Daoy (cell line): ENCODE measurements at places on chromosomes 4 and X. TPM values are rescaled to one million over a fixed set of nuclear protein-coding genes. Genes with fewer than 3 reads are reported as not detected.

DNA sequence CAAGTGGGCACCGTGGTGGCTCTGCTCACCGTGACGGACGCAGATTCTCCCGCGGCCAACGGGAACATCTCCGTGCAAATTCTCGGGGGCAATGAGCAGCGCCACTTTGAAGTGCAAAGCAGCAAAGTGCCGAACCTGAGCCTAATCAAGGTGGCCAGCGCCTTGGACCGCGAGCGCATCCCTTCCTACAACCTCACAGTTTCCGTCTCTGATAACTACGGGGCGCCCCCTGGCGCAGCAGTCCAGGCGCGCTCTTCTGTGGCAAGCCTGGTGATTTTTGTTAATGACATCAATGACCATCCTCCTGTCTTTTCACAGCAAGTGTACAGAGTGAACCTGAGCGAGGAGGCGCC lies 2.7 kb downstream of the FAT4 start:
- peak; percentile 53 for DNase-seq

ERAS gene
- total RNA-seq: not detected in 2 replicates

FGF13 gene
- total RNA-seq: 4.4 and 6.0 TPM in 2 replicates

DNA sequence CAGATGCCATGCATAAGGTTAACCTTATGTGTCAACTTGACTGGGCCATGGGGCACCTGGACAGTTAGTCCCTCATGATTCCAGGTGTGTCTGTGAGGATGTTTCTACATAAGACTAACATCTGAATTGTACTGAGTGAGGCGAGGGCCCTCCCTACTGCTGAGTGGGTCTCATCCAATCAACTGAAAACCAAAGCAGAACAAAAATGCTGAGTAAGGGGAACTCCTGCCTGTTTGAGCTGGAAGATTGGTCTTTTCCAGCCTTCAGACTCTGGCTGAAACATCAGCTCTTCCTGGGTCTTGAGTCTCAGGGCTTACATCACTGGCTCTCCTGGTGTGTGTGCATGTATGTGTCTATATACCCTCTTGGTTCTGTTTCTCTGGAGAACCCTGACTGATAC lies 13.8 kb downstream of the NELFA start:
- DNase-seq: no peak

GRCh38 chr4:38601916-38602291 lies 62.1 kb upstream of the KLF3 start:
- no peak for DNase-seq

DNA sequence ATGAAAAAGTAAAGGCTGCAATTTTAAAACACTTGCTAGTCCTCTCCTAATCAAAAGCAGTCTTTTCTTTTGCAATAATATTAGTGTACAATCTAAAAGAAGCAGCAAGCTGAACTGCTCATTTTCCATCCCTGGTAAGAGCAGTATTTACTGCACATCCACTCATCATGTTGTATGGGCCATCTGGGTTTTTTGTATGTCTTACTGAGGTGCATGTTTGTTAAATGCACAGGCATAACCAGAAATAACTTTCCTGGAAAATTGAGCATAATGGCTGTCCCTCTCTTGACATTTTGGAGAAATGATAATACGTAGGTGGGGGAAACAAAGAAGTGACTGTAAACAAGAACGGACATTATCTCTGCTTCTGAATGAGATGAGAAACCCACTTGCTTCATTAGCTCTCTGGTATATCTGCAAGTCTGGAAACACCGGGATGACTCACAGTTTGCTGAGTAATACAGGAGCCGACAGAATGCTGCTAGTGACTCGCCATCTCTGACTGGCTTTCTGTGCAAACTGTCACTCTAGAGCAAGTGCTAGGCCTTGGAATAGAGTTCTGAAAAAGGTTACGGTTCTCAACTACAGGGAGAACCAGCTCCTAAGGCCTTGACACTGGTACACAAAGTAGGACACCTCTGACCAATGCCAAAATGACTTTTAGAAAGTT lies 85.7 kb upstream of the MTM1 start:
- peak; percentile 69 for DNase-seq

GRCh38 chr4:183304538-183304937 lies 15.5 kb downstream of the CLDN22 start:
- no peak for DNase-seq

DNA sequence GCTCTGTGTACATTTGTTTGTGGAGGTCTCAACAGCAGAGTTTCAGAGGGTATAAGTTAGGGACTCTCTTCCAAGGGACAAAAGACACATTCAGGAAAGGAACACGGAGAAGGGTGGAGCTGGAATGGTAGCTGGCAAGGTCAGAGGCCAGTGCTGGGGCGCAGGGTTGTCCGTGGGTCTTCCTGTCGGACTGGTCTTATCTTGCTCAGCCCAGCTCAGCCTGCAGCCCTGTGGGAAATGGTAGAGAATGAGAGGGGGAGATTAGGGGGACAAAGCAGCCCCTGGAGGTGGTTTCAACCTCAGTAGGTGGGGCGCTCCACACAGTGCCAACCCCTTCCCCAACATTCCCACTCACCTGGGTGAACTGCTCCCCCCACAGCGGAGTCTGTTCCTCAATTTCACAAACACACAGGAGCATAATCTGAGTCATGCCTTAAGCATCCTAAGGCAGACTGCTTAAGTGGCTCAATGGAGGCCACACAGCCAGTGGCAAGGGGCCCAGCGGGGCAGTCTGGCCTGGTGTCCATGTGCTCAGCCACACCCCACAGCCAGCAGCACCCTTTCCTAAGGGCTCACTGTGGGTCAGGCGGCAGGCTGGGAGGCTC lies 6.9 kb upstream of the HDAC6 start:
- peak; percentile 66 for DNase-seq

- no peak for DNase-seq
Measured at GRCh38 chr4:69835766-69836165, 24.2 kb downstream of the SULT1E1 start.

TMEM35A gene
- total RNA-seq: 0.48 TPM in 1 of 2 replicates, not detected in the other

DNA sequence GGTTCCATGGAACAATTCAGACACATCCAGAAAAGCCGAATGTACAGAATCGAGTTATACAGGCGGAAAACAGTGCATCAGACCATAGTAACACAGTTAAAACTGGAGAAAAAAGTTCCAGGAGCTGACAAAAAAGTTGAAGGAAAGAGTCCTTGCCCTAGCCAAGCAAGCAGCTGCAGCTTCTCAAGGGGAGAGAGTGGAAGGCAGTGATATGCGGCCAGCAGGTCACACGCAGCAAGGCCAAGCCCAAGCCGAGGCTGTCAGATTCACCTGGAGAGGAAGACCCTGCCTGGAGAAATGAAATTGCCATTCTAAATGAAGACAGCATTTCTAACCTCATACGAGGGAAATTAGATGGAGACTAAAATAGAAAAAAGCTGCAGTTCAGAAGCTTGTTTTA lies 55.8 kb downstream of the RGS12 start:
- DNase-seq: no peak

GC gene
- not detected in 2 replicates for total RNA-seq

IL21 gene
- total RNA-seq: not detected in 2 replicates

ZCCHC4 gene
- total RNA-seq: 16.9 and 20.0 TPM in 2 replicates

ARSJ gene
- 11.0 and 12.2 TPM in 2 replicates for total RNA-seq

DOCK11 gene
- total RNA-seq: 5.0 and 5.1 TPM in 2 replicates

GRCh38 chrX:118212817-118213183 lies 96.2 kb upstream of the KLHL13 start:
- no peak for DNase-seq

DNA sequence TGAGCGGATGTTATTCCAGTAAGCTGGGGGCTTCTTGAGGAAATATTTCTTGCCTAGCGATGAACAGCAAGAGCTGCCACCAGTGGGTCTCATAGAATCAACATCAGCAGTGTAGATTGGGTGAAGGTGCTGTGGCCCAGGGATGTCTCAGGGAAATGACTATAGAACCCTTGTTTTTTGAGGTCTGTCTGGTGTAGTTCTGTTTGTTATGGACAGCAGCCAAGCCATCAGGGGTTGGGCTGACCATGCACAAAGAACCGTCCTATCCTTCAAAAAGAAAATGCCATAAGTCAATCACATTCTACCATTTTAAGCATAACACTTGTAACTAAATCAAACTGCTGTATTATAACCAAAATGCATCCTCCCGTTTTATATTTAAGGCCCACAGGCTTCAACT lies 17.3 kb upstream of the C1GALT1C1 start:
- peak; percentile 18 for DNase-seq

- DNase-seq: no peak
Measured at GRCh38 chr4:111540671-111541070, 604.6 kb upstream of the FAM241A start.

UGT2B17 gene
- total RNA-seq: not detected in 2 replicates

- no peak for DNase-seq
Measured at GRCh38 chr4:111596491-111596890, 548.8 kb upstream of the FAM241A start.

USP51 gene
- 1.1 and 2.0 TPM in 2 replicates for total RNA-seq

DNA sequence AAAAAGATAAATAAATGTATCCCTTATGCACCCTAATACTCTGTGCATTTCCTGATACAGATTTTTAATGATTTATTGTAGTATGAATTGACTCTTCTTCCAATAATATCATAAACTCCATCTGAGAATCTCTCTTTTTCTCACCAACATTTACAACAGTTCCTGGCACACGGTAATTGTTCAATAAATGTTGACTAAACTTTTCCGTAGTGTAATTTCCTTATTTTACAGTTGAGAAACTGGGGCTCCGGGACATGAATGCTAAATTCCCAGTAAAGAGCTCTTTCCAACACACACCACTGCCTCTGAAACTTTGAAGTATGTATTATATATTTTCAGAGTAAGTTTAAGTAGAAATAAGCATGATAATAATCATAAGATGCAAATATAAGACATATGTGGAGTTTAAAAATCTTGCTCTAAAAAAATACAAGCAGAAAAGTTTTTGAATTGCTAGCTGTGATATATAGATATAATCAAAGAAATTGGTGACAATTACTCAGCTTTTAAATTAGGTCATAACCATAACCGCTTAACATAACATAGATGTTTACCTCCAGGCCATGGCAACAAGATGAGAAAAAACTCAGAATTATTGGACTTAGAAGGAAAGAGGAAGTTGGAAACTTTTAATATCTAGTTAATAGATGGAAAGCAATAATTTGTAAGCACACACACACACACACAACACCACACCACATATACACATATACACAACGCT lies 28.2 kb upstream of the ANTXR2 start:
- DNase-seq: no peak

MAOB gene
- total RNA-seq: 0.06 and 0.46 TPM in 2 replicates

DNA sequence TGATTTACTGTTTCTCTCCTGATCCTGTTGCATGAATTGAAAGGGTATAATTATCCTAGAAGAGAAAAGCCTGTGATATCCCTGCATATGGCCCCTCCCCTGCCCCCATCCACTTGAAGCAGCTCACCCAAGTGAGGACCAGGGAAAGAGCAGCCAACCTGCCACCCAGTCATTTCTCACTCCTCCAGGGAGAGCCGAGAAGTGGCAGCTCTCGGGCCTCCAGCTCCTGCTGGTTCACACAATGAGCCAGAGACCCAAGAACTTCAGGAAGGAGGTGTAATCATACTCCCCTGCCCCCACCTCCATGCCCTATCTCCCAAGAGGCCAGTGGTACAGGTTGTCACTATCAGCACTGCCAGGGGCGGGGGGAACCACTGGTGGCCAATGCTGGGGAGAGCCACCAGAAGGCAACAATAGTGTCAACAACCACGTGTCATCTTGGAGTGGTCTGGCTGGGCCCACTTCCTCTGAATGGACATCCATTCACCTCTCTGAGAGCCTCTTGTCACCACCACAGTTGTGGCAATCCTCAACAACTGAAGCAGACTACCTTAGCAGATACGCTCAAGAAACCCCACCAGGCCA lies 42.9 kb downstream of the APOO start:
- DNase-seq: no peak

- DNase-seq: no peak
Measured at GRCh38 chr4:185969657-185970056, 99.3 kb upstream of the TLR3 start.

DNA sequence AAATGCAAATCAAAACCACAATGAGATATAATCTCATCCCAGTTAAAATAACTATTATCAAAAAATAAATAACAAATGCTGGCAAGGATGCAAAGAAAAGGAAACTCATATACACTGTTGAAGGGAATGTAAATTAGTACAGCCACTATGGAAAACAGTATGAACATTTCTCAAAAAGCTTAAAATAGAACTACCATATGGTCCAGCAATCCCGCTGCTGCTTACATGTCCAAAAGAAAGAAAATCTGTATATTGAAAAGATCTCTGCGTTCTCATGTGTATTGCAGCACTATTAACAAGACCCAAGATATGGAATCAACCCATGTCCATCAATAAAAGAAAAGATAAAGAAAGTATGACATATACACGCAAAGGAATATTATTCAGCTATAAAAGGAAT lies 3.0 kb upstream of the NAP1L2 start:
- no peak for DNase-seq

NUDT10 gene
- 9.9 and 14.7 TPM in 2 replicates for total RNA-seq

GPRASP1 gene
- total RNA-seq: 0.69 and 1.5 TPM in 2 replicates

PNMA6A gene
- 1.6 and 3.4 TPM in 2 replicates for total RNA-seq

DNA sequence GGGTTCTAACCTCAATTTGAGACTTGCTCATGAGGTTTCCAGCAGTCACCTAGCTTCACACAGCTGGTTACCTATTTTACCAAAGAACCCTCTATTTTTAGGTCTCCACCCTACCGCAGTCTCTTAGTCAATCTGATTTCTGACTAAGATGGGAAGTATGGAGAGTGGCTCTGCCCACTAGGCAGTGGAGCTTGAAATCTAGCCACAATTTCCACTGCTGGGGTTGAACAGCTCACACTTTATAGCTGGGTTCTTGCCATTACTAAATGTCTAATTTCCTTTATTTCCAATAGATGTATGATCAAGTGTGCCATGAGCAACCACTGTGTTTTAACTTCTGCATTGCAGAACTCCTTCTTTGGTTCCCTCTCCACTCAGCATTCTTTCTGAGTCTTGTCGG lies 43.1 kb downstream of the GASK1B start:
- peak; percentile 4 for DNase-seq

MAGEB2 gene
- 32.6 and 42.1 TPM in 2 replicates for total RNA-seq

DNA sequence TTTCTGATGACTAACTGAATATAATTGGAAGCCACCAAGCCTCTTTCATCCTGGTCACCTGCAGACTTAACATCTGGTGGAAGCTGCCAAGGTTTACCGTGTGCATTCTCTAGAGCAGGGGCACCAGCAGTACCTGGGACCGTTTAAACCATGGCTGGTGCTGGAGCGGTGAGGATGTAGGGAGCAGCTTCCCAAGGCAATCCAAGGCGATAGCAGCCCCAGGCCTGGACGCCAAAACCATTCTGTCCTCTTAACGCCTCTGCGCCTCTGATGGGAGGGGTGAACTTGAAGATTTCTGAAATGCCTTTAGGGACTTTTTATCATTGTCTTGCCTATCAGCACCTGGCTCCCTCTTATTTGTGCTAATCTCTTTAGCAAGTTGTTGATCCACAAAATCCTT lies 37.3 kb upstream of the SPANXN2 start:
- no peak for DNase-seq

GRCh38 chr4:184344899-184345572 lies 127.4 kb upstream of the ENPP6 start:
- DNase-seq: no peak

SASH3 gene
- total RNA-seq: not detected in 2 replicates

DNA sequence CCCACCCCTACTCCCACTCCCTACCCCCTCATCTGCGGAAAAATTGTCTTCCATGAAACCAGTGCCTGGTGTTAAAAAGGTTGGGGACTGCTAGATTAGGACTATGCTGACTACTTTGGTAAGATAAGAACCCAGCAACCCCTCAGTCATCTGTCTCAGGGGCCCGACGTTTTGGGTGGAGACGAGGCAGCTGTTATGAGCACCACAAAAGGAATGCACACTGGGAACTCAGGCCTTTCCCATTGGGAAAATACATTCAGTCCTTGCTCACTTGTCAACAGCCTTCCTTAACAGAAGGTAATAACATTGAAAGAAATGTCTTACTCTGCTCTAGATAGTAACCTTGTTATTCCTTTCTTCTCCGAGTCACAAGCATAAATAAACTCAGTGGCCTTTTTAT lies 310.8 kb downstream of the AFF2 start:
- no peak for DNase-seq

- no peak for DNase-seq
Measured at GRCh38 chr4:48046059-48046458, 29.5 kb downstream of the NIPAL1 start.
